ENCODE measurements at places on chromosomes 5 and 9.

DNA sequence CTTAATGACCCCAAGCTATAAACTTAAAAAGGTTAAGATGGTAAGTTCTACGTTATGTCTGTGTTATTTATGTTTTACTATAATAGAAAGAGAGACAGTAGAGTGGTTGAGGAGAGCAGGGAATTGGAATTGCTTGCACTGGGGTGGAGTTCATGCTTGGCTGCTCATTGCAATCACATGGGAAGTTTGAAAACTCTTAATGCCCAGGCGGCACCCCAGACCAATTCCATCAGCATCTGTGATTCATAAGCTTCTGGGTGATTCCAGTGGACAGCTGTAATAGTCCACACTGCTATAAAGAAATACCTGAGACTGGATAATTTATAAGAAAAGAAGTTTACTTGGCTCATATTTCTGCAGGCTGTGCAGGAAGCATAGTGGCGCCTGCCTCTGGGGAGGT, 323.9 kb upstream of the MSX2 start:
- DNase-seq: no peak

DNA sequence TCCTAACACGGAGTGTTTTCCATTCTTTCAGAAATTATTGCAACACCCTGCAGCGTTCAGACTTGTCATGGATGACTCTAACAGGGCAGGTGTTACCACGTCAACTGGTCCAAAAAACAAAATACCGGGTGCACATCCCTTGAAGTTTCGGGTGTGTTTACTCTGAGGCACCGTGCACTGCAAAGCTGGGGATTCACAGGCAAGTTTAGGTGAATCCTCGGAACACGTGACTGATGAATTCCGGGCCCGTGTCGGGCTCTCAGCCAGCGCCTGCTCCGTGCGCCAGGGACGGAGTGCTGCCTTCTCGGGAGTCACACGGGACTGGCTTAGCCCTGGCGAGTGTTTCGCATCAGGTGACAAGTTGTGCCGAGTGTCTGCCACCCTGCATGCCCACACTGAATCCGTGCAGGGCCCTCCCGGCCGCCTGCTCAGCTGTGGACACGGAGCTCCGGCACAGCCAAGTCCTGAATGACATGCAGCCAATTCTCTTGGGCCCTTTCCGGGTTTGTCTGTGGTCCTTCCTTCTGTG, 66.0 kb upstream of the IRX4 start:
- DNase-seq: no peak

DNA sequence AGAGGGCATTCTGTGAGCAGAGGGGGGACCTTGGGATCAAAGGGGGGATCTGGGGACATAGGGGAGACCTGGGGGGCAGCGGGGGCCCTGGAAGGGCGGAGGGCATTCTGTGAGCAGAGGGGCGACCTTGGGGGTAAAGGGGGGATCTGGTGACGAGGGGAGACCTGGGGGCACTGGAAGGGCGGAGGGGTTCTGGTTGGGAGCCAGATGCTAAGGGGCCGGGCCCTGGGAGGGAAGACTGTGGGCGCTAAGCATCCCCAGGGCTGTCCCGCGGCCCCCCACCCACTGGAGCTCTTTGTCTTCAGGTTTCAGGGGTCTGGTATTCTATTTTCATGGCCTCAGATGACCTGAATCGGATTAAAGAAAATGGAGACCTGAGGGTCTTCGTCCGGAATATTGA, 748 bp downstream of the LCN9 start:
- DNase-seq: no peak

GRCh38 chr5:171628633-171628974, 157.0 kb upstream of the SMIM23 start:
- no peak for DNase-seq

Data from stimulated activated CD8-positive, alpha-beta memory T cell treated with anti-CD3 and anti-CD28 coated beads, Interleukin-15, amount 100 ng/mL, for 24 hours (primary cell).